ENCODE measurements at places on chromosomes 4 and X.

DNA sequence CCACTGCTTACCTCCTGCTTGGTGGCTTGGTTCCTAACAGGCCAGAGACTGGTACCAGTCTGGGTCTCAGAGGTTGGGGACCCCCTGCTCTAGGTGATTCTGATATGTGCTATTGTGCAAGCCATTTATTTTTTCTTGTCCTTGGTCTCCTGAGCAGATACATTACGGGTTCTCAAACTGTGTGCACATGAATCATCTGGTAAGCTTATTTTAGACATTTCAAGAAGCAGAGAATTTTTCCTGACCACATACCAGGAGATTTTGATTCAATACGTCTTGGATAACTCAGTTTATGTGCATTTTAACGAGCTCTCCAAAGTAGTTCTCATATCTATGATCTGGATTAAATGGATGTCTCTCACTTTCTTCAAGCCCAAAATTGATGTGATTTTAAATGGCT, 77.2 kb downstream of the FHIP1A start:
- no peak for DNase-seq

GRCh38 chr4:105632599-105632998, 75.9 kb downstream of the INTS12 start:
- DNase-seq = no peak

DNA sequence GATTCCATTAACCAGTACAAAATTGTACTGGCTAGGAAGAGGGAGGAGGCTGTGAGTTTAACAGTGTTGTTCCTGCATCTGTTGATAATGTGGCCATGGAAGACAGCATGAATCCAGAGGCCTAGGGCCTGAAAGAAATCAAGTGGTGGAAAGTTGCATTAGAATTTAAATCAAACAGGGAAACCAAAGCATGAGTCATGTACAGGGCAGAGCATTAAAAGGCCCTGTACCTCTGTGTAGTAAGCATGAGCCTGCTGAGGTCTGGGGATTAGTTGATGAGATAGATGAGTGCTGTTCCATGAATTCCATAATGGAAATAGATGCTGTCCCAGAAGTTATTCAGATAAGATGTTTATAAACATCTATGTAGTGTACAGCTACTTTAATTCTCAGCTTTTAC, 58.3 kb downstream of the MID1IP1 start:
- no peak for DNase-seq

- DNase-seq = no peak
Observed at GRCh38 chr4:129966175-129966574, 870.2 kb downstream of the C4orf33 start.

DNA sequence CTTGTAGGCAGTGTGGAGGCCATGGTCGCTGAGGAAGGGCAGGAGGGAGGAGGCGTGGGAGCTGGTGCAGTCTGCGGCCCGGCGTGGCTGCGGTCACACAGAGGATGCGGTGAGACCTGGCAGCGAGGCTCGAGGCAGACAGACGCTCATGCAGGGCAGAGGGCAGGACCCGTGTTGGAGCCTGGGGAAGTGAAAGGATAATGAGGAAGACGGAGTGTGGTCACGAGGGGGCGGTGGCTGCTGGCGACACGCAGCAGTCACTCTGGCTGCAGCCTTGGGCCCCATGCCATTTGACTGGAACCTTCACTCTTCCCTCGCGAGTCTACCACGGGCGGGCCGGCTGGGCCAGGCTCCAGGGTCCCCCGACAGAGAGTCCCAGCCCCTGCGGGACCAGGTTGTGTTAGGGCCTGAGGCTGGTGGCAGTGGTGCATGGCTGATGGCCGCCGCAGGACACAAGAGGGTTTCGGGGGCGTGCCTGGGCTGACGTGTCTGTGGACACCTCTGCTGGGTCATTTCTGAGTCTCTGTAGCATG, 68.8 kb upstream of the HGFAC start:
- no peak for DNase-seq

- DNase-seq = peak; percentile 45
Observed at GRCh38 chrX:39859991-39860861, 237.5 kb downstream of the BCOR start.
